ENCODE measurements at places on chromosomes 5 and 9.

GRCh38 chr9:29637471-29638237 is 2064.4 kb upstream of the C9orf72 start:
- DNase-seq: no peak

DNA sequence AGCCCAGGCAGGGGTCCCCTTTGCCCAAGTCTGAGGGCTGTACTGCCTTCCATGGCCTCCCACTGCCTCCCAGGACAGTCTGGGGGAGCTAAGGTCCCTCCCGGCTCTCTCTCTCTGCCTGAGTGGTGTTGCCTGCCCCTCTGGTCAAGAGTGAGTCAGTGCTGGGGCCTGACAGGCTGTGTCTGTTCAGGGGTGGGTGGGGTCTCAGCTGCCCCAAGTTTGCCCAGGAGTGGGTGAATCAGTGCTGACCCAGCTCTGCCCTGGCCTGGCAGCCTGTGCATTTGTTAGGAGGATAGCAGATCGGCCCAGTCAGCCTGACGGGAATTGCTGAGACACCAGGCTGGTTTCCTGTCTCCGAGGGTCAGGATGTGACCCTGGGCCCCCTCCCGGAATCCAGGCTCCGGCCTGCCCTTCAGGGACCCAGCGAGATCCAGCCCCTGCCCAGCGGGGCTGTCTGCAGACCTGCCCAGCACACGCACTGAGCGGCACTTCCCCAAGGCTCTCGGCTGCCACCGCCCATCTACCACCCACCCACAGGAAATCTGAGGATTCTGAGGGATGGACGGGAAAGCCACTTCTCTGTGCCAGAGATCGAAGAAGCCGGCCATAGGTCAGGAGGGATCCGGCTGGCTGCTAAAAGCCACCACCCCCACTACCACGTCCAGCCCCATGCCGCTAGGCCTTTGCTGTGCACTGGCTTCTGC is 15.9 kb downstream of the ENG start:
- DNase-seq: no peak

DNA sequence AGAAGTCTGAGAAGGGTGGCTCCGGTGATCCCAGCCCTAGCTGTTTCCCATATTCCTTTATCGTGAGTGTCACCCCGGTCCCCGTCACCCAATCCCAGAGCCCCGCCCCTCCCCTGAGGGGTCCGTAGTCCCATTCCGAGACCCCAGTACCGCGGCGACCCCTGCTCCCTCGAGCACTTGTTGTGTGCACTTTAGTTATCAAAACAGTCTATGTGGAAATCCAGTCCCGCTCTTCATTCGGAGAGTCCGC is 223 bp downstream of the LRSAM1 start:
- DNase-seq: no peak

- no peak for DNase-seq
These were observed 62.0 kb upstream of the IER5L start for GRCh38 chr9:129239946-129240490.

- no peak for DNase-seq
These were observed 13.5 kb downstream of the IL12B start for GRCh38 chr5:159316519-159317383.

DNA sequence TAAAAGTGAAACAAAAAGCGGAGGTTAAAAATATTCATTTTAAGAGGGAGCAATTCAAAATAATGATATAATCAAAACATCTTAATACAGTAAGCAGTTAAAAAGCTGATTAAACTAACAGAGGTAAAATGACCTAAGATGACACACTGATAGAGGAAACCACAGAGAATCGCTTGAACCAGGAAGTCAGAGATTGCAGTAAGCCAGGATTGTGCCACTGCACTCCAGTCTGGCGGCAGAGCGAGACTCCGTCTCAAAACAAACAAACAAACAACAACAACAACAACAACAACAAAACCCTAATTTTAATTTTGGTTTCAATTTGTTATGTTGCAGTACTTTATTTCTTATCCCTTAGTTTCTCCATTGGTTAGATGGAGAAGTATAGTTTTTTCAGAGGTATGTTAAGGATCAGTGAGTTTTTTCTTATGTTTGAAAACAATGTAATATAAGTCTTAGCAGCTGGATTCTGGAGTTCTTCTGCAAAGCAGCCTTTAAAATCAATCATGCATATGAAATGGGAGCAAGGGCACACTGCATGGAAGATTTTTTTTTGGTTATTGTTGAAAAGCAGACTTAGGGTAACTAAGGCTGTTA is 58.5 kb downstream of the MLANA start:
- DNase-seq: no peak

DNA sequence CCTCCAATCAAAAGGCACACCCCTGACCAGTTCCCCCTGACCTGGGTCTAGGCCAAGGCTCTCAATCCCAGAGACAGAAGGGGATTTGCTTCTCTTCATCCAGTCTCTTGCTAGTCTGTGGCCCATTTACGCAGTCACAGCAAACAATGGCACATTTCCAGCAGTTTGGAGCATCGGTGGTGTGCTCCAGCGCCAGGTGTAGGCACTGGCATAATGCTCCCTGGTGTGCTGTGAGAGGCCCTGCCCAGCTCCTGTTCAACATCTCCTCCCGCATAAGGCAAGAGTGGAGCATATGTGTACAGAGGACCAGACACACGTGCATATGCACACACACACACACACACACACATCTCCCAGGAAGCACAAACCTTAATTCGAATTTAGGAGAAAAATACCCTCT is 79.5 kb upstream of the ERCC6L2 start:
- DNase-seq: no peak

DNA sequence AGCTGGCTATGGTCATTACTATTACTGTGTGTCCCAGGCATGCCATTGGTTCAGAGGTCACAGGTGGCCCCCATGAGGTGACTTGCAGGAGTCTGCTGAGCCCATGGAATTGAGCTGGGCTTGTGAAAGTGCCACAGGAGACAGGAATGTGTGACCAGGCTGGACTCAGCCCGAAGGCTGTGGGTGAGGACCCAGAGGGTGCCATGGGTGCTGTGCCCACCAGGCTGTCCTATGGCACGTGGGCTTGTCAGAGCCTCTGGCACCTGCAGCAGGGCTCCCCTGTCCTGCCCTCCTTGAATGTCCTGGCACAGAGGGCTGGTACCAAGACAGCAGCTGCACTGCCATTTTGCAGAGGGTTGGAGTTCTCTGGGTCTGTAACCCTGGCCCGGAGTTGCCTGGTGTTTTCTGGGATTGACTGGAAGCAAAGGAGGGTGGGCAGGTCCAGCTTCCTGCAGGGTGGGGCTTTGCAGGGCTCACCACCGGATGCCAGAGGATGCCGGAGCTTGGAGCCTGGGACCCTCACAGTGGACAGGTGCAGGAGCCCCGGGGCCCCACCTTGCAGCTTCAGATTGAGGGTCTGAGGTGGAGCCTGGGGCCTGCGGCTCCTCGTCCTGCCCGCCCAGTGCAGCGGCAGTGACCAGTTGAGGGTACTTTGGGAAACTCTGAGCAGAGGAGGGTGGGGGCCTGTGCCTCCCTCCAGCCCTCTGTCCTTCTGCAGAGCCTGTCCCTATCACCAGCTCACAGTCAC is 14.2 kb downstream of the COL5A1 start:
- no peak for DNase-seq

- DNase-seq: no peak
These were observed 555.3 kb upstream of the ARRDC3 start for GRCh38 chr5:91938441-91938840.

DNA sequence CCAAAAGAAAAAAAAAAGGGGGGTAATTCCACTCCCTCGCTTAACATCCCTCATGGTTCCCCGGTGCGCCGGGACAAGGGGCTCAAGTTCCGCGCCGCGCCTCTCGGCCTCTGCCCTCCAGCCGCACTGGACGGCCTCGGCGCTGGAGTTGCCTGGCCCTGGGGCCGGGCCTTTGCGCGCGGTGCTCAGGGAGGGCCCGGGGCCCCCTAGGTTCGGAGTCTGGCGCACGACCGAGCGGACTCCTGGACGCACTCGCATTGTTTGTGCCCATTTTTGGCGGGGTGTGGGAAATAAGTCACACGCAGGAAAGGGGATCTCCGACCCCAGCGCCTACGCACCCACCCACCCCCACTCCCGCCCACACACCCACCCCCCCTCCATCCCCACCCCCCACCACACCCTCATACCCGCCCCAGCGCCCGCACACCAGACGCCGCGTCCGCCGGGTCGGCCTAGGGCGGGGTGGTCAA is 381 bp downstream of the MED22 start:
- DNase-seq: no peak

GRCh38 chr5:93278896-93279295 is 302.1 kb downstream of the NR2F1-AS1 start:
- no peak for DNase-seq

- no peak for DNase-seq
These were observed 74.3 kb downstream of the PRDM6 start for GRCh38 chr5:123163225-123163876.

DNA sequence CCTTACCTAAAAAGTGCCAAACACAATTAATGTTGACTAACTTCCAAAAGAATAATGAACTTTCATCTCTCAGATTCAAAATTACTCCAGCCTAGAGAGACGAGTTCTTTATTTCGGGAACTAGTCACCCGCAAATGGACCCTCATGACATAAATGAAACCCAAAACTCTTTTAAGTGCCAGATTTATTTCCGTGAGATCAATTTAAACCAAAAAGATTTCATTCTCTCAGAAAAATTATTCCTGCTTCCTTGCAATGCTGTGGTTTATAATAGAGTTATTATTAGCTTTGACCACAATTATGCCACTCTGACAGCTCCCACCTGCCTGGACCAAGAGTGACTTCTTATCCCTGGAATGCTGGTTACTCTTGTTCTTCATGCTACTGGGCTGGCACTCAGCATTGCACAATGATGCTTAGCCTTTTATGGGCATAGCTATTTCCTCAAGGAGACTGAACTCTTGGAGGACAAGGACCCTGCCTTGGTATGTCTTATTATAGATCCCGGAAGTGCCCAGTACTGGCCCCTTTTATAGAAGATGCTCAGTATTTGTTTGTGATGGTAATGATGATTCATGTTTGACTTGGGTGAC is 183.5 kb downstream of the SNX18 start:
- no peak for DNase-seq

DNA sequence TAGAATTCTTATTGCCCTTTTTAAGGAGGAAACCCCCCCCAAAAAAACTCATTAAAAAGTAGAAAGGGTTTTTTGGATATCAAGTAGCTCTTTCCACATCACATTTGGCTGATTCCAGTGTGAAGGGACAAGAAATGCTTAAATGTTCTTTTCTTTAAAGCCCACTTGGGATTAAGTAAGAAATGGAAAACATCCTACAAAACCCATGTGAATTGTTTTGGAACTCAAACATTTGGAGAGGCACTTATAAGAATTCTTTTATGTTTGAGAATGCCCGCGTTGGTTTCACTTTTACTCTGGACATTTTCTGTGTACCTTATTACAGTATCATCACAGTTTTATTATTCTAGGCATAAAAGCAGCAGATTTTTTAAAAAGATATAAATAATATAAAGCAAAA is 301.1 kb upstream of the ACTBL2 start:
- DNase-seq: no peak

DNA sequence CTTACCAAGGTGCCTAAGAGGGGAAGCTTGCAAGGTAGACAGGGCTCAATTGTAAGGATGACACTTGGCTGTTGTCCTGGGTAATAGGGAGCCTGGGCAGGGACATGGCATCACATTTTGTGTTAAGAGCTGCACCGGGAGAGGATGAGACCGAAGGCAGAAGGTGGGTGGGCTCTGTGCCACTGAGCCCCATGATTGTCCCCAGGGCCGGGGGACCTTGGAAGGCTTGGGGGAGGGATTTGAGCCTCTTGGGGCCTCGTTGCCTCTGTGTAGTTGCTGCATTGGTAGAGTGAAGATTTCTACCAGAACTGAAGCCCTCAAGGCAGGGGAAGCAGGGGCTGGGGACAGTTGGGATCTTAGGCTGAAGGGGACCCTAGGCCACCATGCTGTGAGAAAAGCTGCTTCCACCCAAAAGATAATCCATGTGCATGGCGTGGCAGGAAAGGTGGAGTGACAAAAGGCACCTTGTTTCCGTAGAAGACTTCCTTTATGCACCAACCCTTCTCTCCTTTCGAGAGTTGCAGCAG is 11.9 kb downstream of the FGF18 start:
- DNase-seq: no peak

DNA sequence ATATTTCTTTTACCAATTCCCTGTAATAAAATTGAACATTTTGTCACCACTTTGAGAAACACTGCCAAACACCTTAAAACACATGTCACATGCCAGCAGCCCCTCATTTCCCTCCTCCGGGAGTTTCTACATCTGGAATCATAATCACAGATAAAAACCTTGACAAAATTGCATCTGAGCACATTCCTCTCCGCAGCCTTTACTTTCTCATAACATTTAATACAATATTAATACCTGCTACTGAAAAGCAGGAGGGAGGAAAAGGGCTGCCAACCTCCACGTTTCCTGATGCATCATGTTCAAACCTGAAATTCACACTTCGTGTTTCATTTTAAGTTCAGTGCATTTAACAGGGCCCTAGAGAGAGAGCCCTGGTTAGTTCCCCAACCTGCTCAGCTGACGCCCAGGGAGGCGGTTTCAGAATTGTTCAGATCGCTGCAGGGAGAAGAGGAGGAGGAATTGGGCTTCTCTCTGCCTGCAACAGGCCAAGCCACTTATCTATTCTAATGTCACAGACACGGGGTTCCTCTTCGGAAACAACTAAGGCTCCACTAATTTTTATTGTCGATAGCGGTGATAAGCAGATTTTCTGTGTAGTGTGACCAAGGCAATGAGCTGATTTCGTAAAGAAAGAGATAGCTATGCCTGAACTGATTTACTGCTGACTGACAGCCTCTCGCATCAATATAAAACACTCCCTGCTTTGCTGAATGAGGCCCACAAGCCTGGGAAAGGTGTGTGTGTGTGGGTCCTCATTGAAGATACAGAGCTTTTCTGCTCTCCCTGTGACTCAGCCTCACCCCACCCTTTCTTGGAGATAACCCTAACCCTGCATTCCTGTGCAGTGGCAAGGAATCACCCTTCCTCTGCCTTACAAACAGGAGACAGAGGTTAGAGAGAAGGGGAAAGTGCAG is 4.9 kb upstream of the LHX2 start:
- DNase-seq: no peak

- no peak for DNase-seq
These were observed 37.4 kb downstream of the C9orf152 start for GRCh38 chr9:110170357-110171257.

DNA sequence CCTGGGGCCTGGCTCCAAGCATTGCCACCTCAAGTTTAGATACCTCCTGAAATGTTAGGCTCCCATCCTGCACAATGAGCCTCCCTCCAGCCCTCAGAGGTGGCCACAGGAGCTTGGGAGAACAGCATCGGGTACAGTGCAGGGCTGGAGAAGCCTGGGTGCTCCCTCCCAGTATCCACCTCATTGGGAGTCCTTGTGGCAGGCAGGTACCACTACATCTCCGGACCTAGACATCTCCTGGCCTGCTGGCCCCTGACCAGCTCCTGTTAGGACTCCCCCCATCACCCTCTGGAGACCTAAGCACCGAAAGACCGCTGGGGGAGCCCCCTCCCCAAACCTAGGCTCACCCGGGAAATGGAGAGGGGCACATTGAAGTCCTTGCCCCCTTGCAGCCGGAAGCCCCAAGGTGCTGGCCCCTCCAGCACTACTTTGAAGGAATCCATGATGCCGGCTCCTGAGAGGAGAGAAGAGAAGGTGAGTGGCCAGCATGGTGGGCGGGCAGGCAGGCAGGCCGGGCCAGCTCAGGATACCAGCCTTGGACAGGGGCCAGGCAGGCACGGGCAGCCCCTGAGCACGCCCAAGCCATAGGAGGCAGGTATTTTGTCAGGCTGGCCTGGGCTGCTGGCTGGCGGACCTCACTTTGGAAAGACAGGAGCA is 1.2 kb downstream of the PDLIM7 start:
- no peak for DNase-seq

- DNase-seq: no peak
These were observed 148.9 kb downstream of the ARHGAP26 start for GRCh38 chr5:142918959-142919635.
